ENCODE measurements at places on chromosomes 5 and 9. TPM values are rescaled to one million over a fixed set of nuclear protein-coding genes. Genes with fewer than 3 reads are reported as not detected.

The ZNF483 gene
- 14.9 TPM for total RNA-seq

The PIP5K1B gene
- total RNA-seq: 1.0 TPM

- DNase-seq: no peak
Measured at GRCh38 chr5:134813407-134813806, 32.4 kb upstream of the C5orf24 start.

GRCh38 chr5:128904805-128905567 lies 60.3 kb upstream of the SLC27A6 start:
- DNase-seq: no peak

The LRRC70 gene
- total RNA-seq: 1.0 TPM

The PCAT7 gene
- not detected for total RNA-seq

Measured in esophagus muscularis mucosa (tissue), 4 donors.